ENCODE measurements at places on chromosomes 4 and X. TPM values are rescaled to one million over a fixed set of nuclear protein-coding genes. Genes with fewer than 3 reads are reported as not detected.

The SSX2 gene
- total RNA-seq, result not detected

The SPANXA1 gene
- total RNA-seq, result not detected

The HMGN5 gene
- total RNA-seq, result 2.7 TPM

The CSAG2 gene
- total RNA-seq, result not detected

The FRMD7 gene
- 0.44 TPM for total RNA-seq

The BDH2 gene
- 55.9 TPM for total RNA-seq

The PRRG1 gene
- 9.8 TPM for total RNA-seq

The EVC2 gene
- total RNA-seq, result 3.1 TPM

The PFKFB1 gene
- not detected for total RNA-seq

The AREG gene
- 0.64 TPM for total RNA-seq

The XPNPEP2 gene
- total RNA-seq, result 0.39 TPM

The AKAP4 gene
- not detected for total RNA-seq

The SSX4 gene
- not detected for total RNA-seq

The CT45A10 gene
- total RNA-seq, result not detected

The GPC3 gene
- 18.6 TPM for total RNA-seq

The FATE1 gene
- not detected for total RNA-seq

The PHOX2B gene
- not detected for total RNA-seq

The C4orf33 gene
- total RNA-seq, result 7.2 TPM

The CXorf51A gene
- not detected for total RNA-seq

The RPA4 gene
- 0.24 TPM for total RNA-seq

The CFAP299 gene
- not detected for total RNA-seq

The BMPR1B gene
- 2.4 TPM for total RNA-seq

The NAP1L3 gene
- 14.3 TPM for total RNA-seq

The BEX5 gene
- total RNA-seq, result not detected

The EDA gene
- not detected for total RNA-seq

The SPINK2 gene
- total RNA-seq, result not detected

The PAGE2 gene
- total RNA-seq, result not detected
